CD4-positive, alpha-beta T cell treated with Interleukin-6 at 100 ng/mL for 8 hours (primary cell): ENCODE measurements at places on chromosomes 6 and 20.

DNA sequence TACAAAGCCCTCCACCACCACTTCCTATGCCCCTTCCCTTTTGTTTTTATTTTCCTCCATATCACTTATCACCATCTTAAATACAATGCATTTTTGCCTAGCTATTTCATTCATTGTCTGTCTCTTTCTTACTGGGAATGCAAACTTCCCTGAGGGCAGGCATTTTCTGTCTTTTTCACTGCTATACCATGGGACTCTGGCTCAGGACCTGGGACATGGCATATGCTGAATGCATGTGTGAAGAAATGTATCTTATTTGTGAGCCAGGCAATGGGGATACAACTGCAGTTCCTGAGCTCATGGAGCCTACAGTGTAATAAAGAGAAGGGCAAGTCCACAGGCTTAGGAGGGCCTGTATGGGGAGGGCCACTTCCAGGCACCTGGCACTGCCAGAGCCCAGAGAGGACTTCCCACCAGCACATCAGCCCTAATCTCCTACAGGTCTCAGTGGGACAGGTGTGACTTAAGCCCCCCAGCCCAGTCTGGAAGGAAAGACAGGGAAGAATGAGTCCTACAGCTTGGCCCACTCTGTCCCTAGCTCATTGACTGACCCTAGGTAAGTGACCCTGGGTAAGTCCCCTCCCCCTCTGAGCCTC lies 43.2 kb downstream of the TFEB start:
- DNase-seq: no peak

DNA sequence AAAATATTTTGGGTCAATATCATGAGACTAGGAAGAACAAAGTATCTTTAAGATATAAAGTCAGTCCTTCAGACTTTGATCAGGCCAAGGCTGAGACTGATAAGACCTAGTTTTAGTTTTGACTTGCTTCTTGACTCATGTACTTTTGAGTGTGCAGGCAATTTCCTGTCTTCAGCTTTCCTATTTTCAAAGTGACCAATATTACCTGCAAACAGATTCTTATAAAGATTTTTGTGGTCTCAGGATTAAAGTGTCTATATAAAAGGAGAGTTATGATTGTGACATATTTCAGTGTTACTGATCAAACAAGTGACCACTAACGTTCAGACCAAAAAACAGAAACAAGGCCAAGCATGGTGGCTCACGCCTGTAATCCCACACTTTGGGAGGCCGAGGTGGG lies 36.0 kb upstream of the AKIRIN2 start:
- DNase-seq: peak; percentile 12

- no peak for DNase-seq
Observed at GRCh38 chr6:116994447-116994846, 117.4 kb downstream of the RFX6 start.

- no peak for DNase-seq
Observed at GRCh38 chr20:49584418-49585382, 16.8 kb upstream of the PTGIS start.

DNA sequence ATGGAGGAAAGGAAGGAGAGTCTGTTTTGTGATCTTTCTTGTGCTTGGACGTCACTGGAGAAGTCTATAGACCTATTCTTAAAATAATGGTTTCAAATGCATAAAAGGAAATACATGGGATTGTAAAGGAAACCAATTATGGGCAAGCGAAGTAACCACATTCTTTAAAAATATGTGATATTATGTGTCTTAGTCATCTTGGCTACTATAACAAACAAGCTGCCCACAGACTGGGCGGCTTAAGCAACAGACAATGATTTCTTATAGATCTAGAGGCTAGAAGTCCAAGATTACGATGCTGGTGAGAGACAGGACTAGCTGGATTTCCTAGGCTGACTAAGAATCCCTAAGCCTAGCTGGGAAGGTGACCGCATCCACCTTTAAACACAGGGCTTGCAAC lies 49.4 kb upstream of the CD83 start:
- no peak for DNase-seq

- no peak for DNase-seq
Observed at GRCh38 chr6:170025341-170025911, 265.5 kb downstream of the DLL1 start.

- no peak for DNase-seq
Observed at GRCh38 chr6:12232821-12233220, 57.3 kb upstream of the EDN1 start.

- DNase-seq: no peak
Observed at GRCh38 chr6:67897998-67898607, 737.0 kb upstream of the ADGRB3 start.

- no peak for DNase-seq
Observed at GRCh38 chr6:52077180-52077884, 10.1 kb downstream of the PKHD1 start.

DNA sequence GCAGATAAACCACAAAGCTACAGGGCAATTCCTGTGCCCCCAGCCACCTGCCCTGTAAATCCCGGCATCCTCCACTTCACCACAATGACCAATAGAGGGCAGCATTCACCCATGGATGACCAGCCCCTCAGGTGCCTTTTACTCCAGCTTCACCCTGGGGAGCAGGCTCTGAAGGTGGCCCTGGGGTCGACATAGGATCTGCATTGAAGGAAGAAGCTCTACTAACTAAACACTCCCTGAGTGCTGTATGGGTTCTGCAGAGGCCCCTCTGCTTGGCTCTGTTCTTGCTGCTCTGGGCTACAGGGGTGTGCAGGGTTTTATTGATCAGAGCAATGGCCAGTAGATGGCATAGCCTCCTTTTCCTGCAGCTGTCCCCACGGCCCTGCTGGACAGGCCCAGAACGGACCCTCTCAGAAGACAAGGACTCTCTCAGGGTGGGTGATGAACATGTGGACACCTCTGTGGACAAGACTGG lies 20.3 kb downstream of the CST4 start:
- DNase-seq: no peak

DNA sequence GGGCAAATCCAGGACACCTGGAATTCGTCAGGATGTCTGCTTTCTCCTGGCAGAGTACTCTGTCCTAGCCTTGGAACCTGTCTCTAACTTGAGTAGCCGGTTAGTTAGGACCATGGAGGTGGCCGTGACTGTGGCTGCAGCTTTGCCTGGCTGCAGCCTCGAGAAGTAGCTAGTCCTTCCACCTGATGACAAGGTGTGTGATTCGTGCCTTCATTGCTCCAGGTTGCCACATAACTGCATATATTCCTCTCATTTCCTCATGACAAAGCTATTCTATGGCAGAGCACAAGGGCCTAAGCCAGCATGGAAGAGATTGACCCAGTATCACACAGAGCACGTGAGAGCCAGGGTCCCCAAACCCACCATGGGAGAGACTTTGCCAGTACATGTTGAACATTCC lies 39.8 kb upstream of the KIF25 start:
- no peak for DNase-seq

DNA sequence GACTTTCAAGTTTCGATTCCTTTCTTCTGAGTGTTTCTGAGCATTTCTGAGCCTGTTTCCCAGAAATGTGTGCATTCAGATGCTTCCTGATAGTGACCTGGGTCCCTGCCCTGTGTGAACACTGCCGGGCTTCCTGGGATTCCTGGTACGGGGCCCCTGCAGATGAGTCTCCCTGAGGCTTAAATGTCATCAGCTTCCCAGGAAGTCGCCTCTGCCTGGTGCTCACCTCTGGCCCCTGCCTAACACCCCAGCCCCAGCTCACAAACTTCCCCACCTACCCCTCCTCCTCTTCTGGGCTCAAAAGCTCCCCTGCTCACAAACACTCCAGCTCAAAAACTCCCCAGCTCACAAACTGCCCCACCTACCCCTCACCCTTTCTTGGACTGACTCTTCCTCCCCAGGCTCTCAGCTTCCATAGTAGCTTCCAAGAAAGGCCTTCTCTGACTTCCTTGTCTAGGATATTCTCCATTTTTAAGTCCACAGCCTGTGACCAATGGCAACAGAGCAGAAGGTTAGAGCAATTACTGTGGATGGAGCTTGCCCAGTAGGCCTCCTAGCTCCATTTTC lies 42.0 kb downstream of the TGM2 start:
- DNase-seq: no peak

- no peak for DNase-seq
Observed at GRCh38 chr6:52929321-52930164, 20.0 kb upstream of the GSTA3 start.

GRCh38 chr6:35499372-35499771 lies 2.5 kb upstream of the TEAD3 start:
- DNase-seq: no peak
